Left cardiac atrium (tissue), 4 donors: ENCODE measurements at places on chromosomes 7 and 10.

DNA sequence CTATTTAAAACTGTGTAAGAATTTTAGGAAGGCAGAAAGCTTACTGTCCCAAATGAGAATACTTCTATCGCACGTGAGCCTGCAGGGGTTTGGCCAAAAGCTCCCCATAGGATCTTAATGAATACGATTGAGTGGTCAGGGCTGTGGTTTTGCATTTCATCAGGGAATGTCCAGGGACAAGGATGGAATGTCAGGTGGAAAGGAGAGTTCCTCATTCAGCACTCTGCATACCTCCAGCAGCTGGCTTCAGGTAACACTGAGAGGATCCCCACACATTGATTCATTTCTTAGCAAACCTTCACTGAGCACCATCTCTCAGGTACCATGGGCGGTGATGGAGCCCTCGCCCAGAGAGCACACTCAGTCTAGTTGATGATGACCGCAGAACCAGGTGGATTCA lies 27.2 kb downstream of the ANK3 start:
- DNase-seq = no peak

GRCh38 chr10:16954280-16955030 lies 137.2 kb upstream of the RSU1 start:
- no peak for DNase-seq

DNA sequence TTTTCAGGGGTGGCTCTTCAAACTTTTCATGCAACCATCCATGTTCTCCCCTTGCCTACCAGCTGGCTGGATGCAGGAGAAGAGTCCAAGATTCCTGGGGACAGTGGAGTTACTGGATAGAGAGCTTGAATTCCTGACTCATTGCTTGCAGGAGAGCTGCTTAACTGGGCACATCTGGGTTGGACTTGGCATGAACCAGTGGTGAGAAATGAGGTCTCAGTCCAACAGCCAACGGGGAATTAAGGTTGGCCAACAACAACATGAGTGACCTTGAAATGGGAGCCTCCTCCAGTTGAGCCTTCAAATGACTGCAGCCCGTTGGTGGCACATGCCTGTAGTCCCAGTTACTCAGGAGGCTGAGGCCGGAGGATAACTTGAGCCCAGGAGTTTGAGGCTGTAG lies 58.1 kb upstream of the OPN4 start:
- DNase-seq = no peak

- no peak for DNase-seq
These were observed 70.2 kb downstream of the SORCS3 start for GRCh38 chr10:104711302-104711721.

DNA sequence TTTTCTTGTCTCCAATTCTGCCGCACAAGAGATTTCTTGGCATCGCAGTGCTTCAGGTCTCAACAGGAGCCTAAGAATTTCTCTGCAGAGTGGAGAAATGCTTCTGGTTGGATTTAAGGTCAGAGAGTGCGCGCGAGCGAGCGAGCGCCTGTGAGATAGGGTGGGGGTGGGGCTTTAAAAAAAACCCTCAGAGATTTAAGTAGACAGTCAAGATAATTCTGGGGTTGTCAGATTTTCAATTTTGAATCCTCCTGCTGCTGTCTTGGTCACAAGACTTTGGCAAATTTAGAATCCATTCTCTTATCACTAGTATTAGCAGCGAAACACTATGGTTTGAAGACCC lies 49.7 kb downstream of the CPEB3 start:
- no peak for DNase-seq

GRCh38 chr10:90314718-90315117 lies 543.1 kb downstream of the HTR7 start:
- DNase-seq = no peak

DNA sequence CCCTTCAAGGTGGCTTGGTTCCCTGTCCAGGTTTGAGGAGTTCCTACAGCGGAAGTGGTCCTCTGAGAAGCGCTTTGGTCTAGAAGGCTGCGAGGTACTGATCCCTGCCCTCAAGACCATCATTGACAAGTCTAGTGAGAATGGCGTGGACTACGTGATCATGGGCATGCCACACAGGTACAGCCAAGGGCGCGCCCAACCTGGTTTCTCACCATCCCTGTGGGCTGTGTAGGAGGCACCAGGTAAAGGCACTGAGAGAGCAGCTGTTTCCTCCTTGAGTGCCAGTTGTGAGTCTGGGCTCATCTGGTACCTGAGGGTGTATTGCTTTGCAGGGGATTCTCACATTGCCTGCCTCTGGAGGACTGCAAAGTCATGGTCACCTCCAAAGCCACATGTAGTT lies 68.0 kb downstream of the OGDH start:
- DNase-seq = no peak

GRCh38 chr7:82122275-82122674 lies 321.3 kb downstream of the CACNA2D1 start:
- DNase-seq = no peak

GRCh38 chr10:7480742-7481367 lies 70.0 kb upstream of the SFMBT2 start:
- no peak for DNase-seq

GRCh38 chr10:4194231-4194630 lies 409.2 kb upstream of the KLF6 start:
- DNase-seq = no peak
